Skin of body (tissue), 3 donors: ENCODE measurements at places on chromosomes 11 and 22. TPM values are rescaled to one million over a fixed set of nuclear protein-coding genes. Genes with fewer than 3 reads are reported as not detected.

The VWCE gene
- 0.49 TPM for total RNA-seq

The OR4D10 gene
- total RNA-seq = not detected

- no peak for DNase-seq
These were observed 19.5 kb upstream of the TPH1 start for GRCh38 chr11:18065572-18065971.

DNA sequence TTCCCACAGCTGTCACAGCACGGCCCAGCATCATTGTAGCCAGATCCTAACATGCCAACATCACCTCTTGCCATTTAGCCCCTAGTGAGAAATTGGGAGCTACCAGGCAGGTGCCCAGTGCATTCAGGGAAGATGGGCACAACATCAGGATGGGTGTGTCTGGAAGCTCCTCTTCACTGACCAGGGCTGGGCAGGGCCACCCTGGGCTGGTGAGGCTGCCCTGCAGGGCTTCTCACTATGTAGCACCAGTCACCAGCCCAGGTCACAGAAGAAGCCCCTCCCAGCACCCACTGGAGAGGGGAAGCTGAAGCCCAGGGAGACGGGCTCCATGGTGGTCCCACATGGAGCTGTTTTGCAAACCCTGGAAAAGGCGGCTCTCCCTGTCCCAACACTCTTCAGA, 13.9 kb downstream of the ZNF74 start:
- DNase-seq = no peak

The GGTLC2 gene
- total RNA-seq = not detected

The OR10A2 gene
- not detected for total RNA-seq
